ENCODE measurements at places on chromosomes 2 and 18.

DNA sequence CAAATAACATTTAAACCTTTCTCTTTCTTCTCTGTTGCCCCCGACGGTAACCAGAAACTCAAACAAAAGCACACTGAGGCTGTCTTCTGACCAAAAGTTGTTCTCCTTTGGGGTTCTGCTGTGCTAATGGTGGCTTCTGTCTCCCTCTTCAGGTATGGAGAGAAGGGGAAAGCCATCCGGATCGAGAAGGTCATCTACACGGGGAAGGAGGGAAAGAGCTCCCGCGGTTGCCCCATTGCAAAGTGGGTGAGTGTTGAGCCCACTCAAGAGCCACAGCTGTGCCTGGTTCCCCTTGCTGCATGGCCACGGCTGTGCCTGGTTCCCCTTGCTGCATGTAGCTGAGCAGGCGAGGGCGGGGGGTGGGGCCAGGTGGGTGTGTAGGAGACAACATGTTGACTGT lies 67.4 kb downstream of the BOLA3 start:
- DNase-seq, result no peak

GRCh38 chr2:5315041-5315440 lies 377.1 kb upstream of the SOX11 start:
- no peak for DNase-seq

DNA sequence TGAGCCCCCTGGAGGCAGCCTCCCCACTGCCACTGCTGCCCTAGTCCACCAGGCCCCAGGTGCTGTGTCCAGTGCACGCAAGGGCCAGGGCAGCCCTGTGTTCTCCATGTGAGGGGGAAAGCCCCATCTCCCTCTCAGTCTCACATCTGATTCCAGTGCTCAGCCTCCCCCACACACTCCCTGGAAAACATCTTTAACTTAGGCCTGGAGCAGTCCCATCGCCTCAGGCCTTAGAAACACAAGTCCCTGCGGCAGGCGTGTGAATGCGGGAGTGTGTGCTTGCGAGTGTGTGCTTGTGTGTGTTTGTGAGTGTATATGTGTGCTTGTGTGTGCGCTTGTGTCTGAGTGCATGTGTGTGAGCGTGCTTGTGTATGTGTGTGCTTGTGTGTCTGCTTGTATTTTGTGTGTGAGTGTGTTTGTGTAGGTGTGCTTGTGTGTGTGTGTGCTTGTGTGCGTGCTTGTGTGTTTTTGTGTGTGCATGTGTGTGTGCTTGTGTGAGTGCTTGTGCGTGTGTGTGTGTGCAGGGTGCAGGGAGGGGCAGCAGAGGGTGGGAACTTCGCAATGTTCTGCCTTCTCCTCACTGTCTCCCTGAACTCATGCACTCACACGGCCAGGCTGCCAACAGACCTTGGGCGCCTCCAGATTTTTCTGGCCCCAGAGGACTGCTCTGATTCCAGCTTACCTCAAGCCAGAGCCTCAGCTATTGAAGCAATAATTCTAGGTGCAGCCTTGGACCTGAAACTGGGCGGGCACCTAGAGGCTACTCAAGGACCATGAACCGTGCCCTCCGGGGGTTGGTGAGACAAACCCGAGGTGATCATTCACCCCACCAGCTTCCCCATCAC lies 139.6 kb downstream of the CABLES1 start:
- DNase-seq, result no peak

GRCh38 chr2:148875387-148876051 lies 492 bp downstream of the KIF5C start:
- no peak for DNase-seq

GRCh38 chr18:13270279-13270855 lies 51.8 kb downstream of the LDLRAD4 start:
- DNase-seq, result no peak

DNA sequence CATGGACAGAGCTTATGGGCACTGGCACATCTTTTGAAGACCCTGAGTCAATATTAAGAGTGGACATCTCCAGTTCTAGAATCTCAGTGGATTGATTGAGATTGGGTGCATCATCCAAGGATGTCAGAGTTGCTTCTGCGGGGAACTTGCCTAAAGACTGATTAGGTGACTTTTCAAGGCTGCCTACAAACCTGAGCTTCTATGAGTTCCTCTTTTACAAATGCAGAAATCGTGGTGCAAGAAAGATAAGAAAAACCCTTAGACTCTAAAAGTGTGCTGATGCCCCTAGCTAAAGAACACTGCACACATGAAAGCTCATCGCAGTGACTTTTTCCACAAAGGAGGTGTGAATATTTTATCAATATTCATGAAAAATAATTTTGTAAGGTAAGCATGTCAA lies 86.8 kb upstream of the NEDD4L start:
- DNase-seq, result no peak

DNA sequence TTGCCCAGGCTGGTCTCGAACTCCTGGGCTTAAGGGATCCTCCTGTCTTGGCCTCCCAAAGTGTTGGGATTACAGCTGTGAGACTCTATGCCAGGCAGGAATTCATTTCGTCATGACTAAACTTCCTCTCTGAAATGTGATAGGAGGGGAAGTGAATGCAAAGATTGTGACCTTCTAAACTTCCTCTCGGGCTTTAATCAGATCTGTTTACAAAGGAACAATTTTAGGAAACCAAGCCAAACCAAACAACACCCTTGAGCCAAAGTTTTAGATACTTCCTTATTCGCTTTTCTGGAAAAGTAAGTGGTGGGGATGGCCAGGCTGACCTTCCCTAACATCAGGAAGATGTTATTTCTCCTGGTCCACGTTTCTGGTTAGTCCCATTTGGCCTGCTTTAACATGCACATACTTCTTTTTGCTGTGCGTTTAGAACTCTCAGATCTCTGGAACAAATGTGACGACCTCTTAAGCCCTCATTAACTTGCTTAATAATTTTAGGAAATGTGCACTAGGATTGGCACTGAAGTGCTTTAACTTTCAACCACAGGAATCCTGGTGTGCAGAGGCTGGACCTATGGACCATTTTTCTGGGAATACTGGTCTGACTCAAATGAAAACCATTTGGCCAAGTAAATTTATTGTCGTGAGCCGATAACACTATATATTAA lies 33.2 kb upstream of the YES1 start:
- DNase-seq, result no peak

DNA sequence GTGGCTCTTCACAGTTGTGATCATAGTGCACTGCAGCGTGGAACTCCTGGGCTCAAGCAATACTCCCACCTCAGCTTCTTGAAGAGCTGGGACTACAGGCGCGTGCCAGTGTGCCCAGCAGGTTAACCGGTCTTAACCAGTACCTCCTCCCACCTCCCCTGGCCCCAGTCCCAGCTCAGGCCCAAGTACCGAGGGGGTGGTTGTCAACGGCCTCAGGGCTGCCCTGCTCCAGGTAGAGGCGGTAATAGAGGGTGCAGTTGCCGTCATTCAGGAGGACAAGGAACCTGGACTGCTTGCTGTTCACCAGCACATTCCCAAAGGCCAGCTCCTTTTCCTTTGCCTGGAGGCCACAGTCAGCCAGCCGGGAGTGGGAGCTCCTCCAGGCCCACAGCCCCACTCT lies 19.7 kb downstream of the CFAP65 start:
- DNase-seq, result no peak

DNA sequence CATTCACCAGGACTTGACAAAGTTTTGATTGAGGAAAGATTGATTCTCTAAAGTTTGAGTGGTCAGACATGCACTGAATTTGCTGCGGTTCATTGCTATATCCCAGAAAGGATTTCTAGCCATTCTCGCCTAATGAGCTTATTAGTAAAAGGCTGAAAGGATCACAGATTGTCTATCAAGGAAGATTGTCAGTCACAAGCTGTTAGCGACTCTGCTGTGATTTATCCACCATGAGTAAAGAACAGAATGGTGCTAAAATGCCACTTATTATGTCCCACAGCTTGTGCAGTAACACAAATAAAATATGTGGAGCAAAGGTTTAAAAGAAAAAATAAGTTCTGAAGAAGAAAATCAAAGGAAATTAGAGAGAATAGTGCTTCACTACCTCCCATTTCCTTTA lies 701.2 kb upstream of the CDH7 start:
- DNase-seq, result no peak

DNA sequence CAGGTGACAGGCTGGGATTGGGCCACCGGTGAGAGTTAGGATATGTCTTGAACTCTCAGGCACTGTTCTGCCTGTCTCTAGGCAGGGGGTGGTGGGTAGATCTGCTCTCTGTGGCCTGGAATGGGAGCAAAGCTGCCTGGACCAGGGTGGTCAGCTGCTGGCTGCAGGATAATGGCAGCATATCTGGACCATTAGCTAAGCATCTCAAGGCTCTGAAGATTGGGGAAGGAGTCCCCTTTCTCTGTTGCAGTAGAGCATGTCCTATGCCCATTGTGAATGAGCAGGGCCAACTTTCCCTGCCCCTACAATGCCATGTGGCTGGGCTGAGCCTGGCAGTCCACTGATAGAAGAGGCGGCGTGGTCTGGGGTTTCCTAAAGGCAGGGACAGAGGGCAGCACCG lies 34.6 kb downstream of the LOXHD1 start:
- DNase-seq, result no peak

DNA sequence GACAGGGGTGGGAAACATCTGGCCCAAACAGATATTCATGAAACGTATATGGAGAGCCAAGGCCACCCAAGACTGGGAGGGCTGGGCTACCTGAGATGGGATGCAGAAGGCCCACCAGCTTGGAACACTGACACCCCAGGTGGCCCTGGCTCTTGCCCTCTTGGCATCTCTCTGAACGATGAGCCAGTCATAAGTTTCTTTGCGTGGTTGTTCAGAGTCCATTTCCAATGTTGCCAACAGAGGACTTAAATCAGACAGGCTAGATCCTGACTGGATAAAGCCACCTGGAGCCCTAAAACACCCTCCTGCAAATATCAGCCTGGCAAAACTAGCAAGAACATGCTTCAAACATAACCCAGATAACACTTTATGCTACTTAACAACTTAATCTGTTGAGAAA lies 42.6 kb downstream of the LPIN2 start:
- no peak for DNase-seq

DNA sequence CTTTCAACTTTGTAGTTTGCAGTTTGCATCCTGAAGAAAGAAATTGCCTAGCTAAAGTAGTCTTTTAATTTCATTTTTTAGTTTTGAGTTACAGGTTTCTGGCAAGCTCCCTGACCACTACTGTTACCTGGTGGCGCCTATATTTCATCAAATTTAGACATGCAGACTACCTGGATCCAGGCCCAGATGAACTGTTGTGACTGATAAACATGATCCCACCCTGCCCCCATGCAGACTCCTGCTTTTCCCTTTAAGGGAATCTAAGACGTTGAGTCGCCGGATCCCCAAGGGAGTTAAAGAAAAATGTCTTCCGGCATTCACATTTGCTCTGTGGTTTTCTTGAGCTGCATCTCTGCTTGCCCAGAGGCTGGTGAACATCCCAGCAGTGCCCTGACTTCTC lies 22.2 kb downstream of the METAP1D start:
- DNase-seq, result no peak

DNA sequence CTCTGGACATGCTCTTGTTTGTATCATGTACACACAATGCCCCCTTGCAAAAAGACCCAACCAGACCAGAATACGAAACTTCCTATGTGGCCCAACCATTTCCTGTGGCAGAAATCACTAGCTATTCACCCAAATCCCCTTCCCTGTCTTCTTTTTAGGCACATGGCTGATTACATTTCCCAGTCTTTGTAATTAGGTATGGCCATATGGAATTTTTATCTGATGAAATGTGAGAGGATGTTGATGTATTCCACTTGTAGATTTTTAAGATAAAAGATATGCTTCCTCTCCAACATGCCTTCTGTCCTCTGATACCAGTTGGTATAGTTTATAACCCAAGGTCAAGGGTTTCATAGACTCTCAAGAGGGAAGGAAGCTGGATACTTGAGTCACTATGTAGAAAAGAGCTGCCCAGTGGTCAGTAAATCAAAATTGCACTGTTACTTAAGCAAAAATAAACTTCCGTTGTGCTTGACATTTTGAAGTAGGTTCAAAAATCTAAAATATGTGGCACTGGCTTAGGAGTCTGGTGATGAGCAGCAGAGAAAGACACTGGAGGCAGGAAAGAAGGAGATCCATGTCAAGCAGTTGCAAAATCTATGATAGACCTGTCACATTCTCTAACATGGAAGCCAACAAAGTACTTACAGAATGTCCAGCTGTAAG lies 297.4 kb downstream of the SMAD2 start:
- no peak for DNase-seq

DNA sequence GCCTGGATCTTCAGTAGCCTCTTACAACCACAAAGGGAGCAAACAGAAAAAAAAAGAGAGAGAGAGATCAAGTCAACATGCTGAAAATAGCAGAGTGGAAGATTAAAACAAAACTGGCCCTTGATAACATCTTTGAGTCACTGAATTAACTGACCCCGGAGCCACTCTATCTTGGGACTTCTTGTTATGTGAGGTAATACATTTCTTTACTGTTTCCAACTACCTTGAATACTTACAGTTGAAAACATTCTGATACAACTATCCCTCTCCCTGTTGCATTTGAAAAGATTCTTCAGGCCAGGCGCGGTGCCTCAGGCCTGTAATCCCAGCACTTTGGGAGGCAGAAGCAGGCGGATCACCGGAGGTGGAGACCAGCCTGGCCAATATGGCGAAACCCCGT lies 208.1 kb downstream of the MEMO1 start:
- no peak for DNase-seq

DNA sequence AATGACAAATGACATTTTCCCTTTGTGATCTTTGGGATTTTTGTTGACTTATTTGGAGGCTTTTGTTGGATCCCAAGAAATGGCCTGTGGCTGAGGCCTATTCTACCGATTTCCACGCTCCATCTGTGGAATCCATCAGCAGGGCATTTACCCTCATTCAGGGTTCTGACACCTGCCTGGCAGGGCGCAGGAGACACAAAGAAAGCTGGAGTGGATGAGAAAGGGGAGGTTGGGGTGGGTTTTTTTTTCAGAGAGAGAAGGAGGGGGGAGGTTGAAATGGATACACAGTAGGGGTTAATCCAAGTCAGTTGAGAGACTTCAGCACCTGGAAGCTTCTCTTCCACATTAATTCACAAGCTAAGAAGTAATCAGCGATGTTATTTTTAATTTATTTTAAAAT lies 59.7 kb downstream of the PAX3 start:
- no peak for DNase-seq

DNA sequence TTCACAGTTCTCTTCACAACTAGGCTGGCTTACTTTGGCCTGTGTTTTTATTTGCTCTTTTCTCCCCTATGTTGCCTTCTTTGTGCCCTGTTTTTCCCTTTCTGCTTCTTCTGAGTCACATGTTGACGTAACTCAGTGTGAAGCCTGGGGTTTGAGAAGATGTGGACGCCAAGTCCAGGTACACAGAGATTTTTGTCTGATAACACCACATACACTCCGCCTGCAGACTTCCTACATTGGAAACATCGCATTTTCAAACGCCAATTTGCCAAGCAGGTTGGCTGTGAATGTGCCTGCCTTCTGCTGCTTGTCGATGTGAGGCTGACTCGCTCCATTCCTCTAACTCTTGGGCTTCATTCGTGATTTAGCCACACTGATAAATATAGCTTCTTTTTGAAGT lies 62.6 kb upstream of the FN1 start:
- DNase-seq, result no peak

GRCh38 chr18:74331404-74331803 lies 15.8 kb downstream of the C18orf63 start:
- no peak for DNase-seq

DNA sequence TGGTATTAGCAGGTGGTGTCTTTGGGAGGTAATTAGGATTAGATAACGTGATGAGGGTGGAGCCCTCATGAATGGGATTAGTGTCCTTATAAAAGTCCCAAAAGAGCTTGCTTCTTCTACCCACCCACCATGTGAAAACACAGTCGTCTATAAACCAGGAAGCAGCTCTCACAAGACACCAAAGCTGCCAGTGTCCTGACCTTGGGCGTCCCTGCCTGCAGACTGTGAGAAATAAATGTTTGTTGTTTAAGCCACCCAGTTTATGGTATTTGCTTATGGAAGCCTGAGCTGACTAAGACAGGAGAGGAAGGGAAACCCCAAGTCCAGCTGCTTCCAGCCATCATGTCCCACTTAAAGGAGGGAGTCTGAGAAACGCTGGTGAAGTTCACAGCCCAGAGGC lies 13.6 kb downstream of the ADI1 start:
- DNase-seq, result no peak
